A549 treated with dexamethasone at 1 μM for 4 hours (cell line): ENCODE measurements at places on chromosomes 4 and X. TPM values are rescaled to one million over a fixed set of nuclear protein-coding genes. Genes with fewer than 3 reads are reported as not detected.

The GRIA3 gene
- not detected in 5 replicates for total RNA-seq

The ADH7 gene
- total RNA-seq: not detected in 5 replicates

The MMRN1 gene
- not detected in 5 replicates for total RNA-seq

The CSAG2 gene
- not detected in 5 replicates for total RNA-seq

The DOCK11 gene
- total RNA-seq: 5.9 to 9.7 TPM (median 8.0 TPM) in 5 replicates

The SFRP2 gene
- 0.06 TPM in 1 of 5 replicates, not detected in the others for total RNA-seq

The CAPN6 gene
- 0.02 TPM in 1 of 5 replicates, not detected in the others for total RNA-seq

The DDX3X gene
- total RNA-seq: 172 to 247 TPM (median 228 TPM) in 5 replicates

The PASD1 gene
- 0.02 to 0.07 TPM in 2 of 5 replicates, not detected in the others for total RNA-seq

The SHROOM3 gene
- total RNA-seq: 9.5 to 19.2 TPM (median 17.3 TPM) in 5 replicates

The SLC10A6 gene
- not detected in 5 replicates for total RNA-seq

The SSX1 gene
- not detected in 5 replicates for total RNA-seq

The CYSLTR1 gene
- total RNA-seq: not detected in 5 replicates

The SOX3 gene
- not detected in 5 replicates for total RNA-seq

The MAGEB10 gene
- total RNA-seq: not detected in 5 replicates

The MTM1 gene
- 5.3 to 6.8 TPM (median 6.5 TPM) in 5 replicates for total RNA-seq

The KLHL4 gene
- total RNA-seq: 5.2 to 7.7 TPM (median 7.0 TPM) in 5 replicates

The CDKL5 gene
- 3.8 to 8.4 TPM (median 7.7 TPM) in 5 replicates for total RNA-seq

The DGAT2L6 gene
- not detected in 5 replicates for total RNA-seq

The IL13RA2 gene
- total RNA-seq: 0.07 to 0.60 TPM in 2 of 5 replicates, not detected in the others

The GLRB gene
- total RNA-seq: 0.64 to 0.92 TPM (median 0.77 TPM) in 5 replicates

The PDZD4 gene
- 2.9 to 4.0 TPM (median 3.4 TPM) in 5 replicates for total RNA-seq

The ITM2A gene
- 0.07 TPM in 1 of 5 replicates, not detected in the others for total RNA-seq

The SLC10A7 gene
- 1.8 to 2.8 TPM (median 2.3 TPM) in 5 replicates for total RNA-seq

The NLGN4X gene
- 0.02 to 0.12 TPM (median 0.04 TPM) in 4 of 5 replicates, not detected in the other for total RNA-seq

The SPARCL1 gene
- total RNA-seq: not detected in 5 replicates
